Activated CD8-positive, alpha-beta memory T cell treated with anti-CD3 and anti-CD28 coated beads for 24 hours (primary cell): ENCODE measurements at places on chromosomes 11 and 22.
A peak's percentile ranks its signal among the peaks of the same experiment; 100 is the strongest.

DNA sequence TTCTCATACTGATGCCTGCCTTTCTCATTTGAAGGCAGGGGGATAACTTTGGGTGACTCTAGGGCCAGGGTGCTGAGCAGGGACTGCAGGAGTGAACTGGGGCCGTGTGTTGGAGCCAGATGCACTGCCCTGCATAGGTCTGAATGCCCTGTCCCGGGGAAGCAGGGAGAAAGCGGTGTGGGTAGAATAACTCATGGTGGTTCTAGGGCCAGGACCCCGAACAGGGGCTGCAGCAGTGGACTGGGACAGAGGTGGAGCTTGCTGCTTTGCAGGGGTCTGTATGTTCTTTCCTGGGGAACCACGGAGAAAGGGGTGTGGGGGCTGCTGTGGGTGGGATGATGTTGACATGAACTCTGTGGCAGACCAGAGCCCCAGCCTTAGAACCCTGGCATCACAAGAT, 52.9 kb downstream of the GAB4 start:
- no peak for DNase-seq

DNA sequence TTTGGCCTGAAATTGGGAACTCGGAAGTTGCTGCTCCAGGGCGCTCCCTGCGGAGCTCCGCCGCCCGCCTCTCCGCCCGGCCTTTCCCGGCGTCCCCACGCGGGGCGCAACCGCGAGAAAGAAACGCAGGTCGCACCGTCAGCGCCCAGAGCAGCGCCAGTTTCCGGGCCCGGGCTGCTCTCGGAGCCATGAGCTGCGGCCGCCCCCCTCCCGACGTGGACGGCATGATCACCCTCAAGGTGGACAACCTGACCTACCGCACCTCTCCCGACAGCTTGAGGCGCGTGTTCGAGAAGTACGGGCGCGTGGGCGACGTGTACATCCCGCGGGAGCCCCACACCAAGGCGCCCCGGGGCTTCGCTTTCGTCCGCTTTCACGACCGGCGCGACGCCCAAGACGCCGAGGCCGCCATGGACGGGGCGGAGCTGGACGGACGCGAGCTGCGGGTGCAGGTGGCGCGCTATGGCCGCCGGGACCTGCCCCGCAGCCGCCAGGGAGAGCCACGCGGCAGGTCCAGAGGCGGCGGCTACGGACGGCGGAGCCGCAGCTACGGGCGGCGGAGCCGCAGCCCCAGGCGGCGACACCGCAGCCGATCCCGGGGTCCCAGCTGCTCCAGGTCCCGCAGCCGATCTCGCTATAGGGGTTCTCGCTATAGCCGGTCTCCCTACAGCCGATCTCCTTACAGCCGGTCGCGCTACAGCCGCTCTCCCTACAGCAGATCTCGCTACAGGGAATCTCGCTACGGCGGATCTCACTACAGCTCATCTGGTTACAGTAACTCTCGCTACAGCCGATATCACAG, 521 bp downstream of the SRSF8 start:
- DNase-seq: peak; percentile 91

GRCh38 chr22:46734830-46735453, 3.1 kb downstream of the CERK start:
- DNase-seq: peak; percentile 76

DNA sequence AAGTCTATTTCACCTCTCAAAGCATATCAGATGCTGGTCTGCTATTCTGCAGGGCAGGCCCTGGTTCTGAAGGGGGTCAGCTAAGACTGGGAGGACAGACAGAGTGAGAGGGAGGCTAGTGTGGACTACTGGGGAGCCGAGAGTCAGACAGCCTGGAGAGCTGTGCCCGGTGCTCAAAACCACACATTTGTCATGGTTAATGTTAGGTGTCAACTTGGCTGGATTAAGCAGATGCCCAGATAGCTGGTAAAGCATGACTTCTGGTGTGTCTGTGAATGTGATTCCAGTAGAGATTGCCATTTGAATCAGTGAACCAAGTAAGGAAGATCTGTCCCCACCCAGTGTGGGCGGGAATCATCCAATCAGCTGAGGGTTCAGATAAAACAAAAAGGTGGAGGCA, 102.6 kb downstream of the SNX19 start:
- no peak for DNase-seq

- no peak for DNase-seq
Measured at GRCh38 chr11:66889960-66890359, 33.1 kb downstream of the LRFN4 start.

DNA sequence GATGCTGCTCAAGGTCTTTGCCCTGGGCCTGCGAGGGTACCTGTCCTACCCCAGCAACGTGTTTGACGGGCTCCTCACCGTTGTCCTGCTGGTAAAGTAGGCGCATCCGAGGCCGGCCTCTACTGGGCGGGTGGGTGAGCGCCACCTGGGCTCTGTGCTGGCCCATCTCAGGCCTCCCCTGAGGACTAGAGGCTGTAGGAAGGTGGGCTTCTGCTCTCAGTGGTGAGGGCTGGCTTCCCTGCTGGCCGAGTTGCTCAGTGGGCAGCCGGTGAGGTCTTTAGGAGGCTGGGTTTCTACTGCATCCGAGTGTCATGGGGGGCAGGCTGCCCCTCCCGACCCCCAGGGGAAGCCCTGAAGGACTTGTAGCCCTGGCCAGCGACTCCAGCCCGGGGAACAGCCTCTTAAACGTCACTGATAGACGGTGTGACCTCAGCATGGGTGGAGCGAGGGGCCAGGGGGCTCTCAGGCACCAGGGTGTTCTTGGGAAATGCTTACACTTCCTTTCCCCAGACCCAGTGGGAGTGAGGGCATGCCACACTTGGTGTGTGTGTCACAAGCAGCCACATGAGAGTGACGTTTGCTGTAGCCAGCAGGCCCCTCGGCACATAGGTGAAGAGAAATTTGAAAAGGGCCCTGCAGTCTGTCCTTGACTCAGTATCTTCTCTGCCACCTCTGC, 30.3 kb downstream of the TPCN2 start:
- DNase-seq: no peak

GRCh38 chr11:31968461-31969358, 122.2 kb upstream of the RCN1 start:
- no peak for DNase-seq

- DNase-seq: no peak
Measured at GRCh38 chr11:114034956-114035355, 24.6 kb upstream of the ZBTB16 start.

DNA sequence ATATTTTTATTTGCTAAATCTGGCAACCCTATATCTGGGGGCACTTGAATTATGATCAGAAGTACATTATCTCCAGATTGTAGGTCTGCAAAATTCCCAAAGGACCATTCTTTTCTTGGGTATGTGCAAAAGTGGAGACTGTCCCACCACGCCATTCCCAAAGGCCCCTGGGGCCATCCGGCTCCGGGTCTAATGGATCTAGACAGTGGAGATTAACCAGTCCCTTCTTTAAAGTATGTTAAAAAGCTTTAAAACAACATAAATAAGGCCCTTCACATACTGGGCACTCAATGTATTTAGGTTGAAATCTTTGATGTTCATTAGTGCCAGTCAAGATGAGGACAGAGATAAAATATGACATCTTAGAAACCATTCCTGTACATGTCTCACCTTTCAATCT, 124.1 kb downstream of the MAML2 start:
- DNase-seq: no peak

DNA sequence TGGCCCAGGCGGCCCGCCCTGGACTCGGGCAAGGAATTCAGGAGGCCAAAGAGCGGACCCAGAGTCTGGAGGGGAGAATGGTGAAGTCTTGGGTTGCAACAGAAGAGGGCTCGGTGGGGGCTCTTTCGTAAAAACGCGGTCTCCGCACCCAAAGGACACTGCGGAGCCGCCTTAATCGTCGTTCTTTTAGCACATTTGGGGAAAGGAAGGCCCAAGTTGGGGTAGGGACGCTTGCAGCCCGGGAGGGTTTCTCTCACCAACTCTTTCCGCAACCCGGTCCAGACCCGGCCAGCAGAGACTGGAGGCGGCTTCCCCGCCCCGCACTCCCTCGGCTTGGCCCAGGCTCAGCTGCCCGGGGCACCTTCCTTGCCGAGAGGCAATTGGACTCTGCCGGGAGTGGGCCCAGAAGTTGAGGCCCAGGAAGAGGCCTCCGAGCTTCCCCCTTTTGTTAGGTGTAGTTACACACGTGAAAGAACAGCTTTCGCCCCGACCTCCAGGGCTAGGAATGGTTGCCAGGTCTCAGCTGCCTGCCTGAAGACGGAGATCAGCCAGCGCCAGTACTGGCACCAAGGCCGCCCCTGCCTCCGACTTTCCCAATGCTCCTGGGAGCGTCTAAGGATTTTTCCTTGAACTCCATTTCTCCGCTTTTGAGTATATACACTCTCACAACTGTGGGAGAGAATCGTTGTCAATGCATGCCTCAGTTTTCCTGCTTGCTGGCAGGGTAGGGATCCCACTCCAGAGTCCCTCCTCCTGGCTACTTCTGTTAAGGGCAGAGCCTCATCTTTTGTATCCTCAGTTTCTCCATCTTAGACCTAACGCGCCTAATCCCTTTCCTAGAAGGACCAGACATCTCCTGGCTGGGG, 3.7 kb downstream of the ALX4 start:
- DNase-seq: no peak

- DNase-seq: no peak
Measured at GRCh38 chr11:61569701-61570100, 11.2 kb downstream of the SYT7 start.

DNA sequence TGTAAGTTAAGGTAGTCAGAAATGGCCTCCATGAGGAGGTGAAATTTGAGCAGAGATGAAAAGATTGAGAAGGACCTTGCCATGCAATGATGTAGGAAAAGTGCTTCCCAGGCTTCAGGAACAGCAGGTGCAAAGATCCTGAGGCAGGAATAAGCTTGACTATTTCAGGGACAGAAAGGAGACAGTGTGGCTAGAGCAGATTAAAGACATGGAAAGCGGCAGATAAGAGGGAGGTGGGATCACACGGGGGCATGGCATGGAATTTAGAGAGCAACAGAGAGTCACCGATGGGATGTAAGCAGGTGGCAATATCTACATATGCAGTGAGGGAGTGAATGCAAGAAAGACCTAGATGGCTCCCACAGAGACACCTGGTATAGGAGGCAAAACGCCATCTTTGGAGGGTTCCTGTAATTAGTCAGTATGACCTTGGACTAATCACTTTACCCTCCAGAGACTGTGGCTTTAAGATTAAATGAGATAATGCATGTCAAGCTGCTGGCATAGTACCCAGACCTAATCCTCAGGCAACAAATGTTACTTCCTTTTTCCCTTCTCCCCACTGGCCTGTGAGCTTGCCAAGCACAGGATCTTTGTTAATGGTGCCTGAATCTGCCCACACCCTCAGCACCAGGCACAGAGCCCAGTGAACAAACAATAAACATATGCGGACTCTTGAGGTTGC, 24.6 kb upstream of the ACER3 start:
- DNase-seq: no peak

GRCh38 chr22:39349506-39349966, 255 bp upstream of the SYNGR1 start:
- DNase-seq: peak; percentile 70

GRCh38 chr11:83355391-83355790, 69.2 kb upstream of the CCDC90B start:
- no peak for DNase-seq

DNA sequence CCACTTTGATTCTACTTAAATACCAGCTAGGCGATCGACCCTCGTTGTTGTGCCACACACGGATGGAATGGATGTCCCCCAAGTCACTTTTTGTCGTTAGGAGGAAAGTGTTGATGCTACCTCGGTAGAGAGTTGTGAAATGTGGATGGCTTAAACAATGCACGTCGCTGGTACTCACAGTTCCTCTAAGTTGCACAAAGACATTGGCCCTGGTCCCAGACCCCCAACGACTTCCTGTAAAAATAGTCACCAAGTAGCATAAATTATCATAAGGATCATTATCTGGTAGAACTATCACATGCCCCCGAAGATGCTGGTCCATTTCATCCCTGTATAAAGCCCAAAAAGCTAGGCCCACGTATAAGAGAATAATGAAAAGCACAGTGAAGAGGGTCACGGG, 3.8 kb downstream of the PKDREJ start:
- DNase-seq: no peak

- no peak for DNase-seq
Measured at GRCh38 chr22:26894766-26895485, 237.5 kb downstream of the MIAT start.

- no peak for DNase-seq
Measured at GRCh38 chr11:36380296-36381014, 84.4 kb downstream of the PRR5L start.

DNA sequence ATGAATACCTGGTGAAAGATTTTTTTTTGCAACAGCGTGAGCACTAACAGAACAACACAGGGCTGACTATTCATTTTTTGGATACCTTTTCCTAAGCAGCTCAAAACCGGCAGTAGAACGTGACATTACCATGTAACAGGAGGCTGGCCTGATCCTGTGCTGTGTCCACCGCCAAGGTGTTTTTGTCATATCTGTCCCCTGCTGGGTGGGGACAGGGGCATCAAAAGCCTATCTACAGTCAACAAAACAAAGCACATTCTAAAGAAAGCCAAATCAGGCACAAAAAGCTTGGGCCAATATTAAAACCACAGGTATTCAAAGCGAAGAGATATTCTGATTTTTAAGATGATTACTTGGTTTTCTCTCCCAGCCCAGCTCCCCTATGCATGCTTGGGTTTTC, 151.2 kb downstream of the LRRC4C start:
- no peak for DNase-seq

GRCh38 chr11:123558536-123559315, 95.7 kb downstream of the SCN3B start:
- DNase-seq: no peak

GRCh38 chr11:72038491-72038890, 39.8 kb downstream of the IL18BP start:
- DNase-seq: no peak

DNA sequence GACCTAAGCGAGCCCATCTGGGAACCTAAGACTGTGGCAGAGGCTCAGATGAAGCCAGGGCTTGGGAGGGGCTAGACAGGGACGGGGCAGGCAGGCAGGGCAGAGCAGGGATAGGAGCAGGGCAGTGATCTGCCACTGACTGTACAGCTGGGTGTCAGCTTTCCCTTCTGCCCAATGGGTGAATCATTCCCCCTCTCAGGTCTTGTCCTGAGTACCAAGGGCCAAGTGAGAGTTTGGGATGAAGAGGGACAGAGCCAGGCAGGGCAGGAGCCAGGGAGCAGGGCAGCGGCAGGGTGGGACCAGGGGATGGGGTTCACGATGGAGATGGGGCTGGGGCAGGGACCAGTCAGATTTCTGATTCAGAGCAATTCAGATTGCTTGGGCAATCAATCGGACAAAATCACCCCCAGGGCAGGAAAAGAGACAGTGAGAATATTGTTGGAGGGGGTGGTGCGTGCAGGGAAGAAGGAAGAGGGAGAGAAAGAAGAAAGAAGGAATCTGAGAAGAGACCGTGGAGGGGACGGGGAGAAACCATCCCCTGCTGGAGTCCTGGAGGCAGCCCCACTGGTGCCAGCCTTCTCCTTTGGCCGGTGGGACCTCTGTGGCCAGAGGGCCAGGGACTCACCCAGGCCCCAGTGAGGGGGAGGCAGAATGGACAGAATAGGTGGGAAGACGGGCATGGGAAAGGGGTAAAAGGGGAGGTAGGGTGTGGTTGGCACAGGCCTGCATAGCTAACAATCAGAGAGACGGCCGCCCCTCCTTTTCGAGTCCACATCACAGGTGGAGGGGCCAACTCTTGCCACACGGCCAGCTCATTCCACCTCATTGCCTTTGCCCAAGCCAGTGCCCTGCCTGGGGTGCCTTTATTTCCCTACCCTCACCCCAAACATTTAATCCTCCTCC, 47.2 kb downstream of the CYTH4 start:
- no peak for DNase-seq

GRCh38 chr11:12706545-12707499, 32.6 kb downstream of the TEAD1 start:
- DNase-seq: no peak
